ENCODE measurements at places on chromosomes 13 and 19. TPM values are rescaled to one million over a fixed set of nuclear protein-coding genes. Genes with fewer than 3 reads are reported as not detected.

The PEX11G gene
- 1.9 TPM for total RNA-seq

The TMEM238 gene
- total RNA-seq: 1.6 TPM

The MADCAM1 gene
- 0.33 TPM for total RNA-seq

The HSPB6 gene
- total RNA-seq: 0.27 TPM

The RFPL4AL1 gene
- 0.28 TPM for total RNA-seq

The FZR1 gene
- 34.3 TPM for total RNA-seq
